Substantia nigra (tissue), 51 donors: ENCODE measurements at places on chromosomes 11 and 22.

GRCh38 chr11:66451663-66452062, 13.0 kb upstream of the MRPL11 start:
- DNase-seq = no peak

GRCh38 chr11:59558270-59558643, 46.9 kb downstream of the OR4D9 start:
- no peak for DNase-seq

GRCh38 chr11:84691830-84692229, 935.3 kb downstream of the DLG2 start:
- no peak for DNase-seq

- no peak for DNase-seq
Observed at GRCh38 chr11:59249535-59249934, 36.8 kb upstream of the MPEG1 start.

- no peak for DNase-seq
Observed at GRCh38 chr22:46537225-46537945, at the start of gene CELSR1. Gene CELSR1 (minus strand): TSS chr22:46537620. CDS start chr22:46537170, 450 bp downstream.
